ENCODE measurements at places on chromosomes 16 and 17.

GRCh38 chr17:3754458-3755334 is 31.0 kb downstream of the HASPIN start:
- DNase-seq: peak; percentile 84

DNA sequence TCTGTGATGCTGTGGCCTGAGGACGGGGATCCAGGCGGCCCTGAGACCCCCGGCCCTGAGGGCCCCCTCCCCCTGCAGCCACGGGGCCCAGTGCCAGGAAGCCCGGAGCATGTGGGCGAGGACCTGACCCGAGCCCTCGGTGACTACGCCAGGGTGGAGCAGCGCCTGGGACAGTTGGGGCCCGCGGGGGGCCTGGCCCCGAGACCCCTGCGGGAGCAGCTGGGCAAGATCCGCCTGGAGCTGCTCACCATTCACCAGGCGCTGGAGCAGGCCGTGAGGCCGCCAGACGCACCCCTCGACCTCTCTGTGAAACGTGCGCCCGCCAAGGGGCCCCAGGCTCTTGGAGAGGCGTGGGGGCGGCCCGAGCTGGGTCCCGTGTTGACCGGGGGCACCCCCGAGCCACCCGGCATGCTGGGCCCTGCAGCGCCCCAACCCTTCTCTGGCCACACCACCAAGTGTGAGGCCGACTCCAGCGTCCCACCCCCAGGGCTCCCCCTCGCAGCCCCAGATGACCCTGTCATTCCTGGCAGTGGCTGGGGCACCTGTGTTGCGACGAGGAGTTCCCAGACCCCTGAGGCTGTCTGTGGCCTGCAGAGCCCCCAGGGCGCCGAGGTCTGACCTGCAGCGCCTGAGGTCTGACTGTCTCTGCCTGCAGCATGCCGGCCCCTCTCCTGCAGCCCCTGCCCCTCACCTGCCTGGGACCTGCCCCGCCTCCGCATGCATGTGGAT is 2.0 kb upstream of the NHLRC4 start:
- DNase-seq: no peak

DNA sequence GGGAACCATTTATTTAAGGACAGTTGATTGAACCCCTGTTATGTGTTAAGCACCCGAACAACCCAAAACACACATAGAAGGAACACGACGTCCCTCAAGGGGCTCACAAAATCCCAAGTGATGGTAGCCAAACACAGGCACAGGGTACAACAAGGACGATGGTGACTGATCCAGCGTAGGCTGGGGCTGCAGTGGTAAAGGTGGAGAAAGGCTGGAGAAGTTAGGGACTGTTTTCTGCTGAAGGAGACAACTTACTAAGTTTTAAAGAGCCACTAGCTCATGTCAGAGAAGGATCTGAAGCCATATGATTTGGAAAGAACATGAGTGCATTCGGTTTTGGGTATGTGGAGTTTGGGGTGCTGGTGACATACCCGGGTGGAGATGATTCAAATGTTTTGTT is 229.6 kb upstream of the TNRC6C start:
- no peak for DNase-seq

DNA sequence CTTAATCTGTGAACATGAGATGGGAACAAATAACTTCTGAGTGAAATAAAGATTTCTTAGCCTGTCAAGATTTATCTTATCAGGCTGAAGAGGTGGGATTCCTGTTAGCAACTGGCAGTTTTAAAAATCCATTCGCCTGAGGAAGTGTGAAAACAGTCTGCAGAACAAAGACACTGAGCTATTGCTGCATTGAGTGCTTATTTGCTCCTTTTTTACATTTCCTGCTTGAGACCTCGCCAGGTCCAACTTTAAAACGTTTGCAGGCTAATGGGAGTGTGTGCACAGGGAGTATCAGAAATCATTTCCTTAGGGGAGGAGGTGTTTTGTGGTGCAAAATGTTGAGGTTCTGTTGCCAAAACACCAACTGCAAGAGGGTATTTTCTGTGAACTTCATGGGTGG is 957.8 kb upstream of the RBFOX1 start:
- no peak for DNase-seq

- no peak for DNase-seq
Measured at GRCh38 chr17:29246628-29247027, at the start of gene CRYBA1. TSS of gene CRYBA1 (plus strand) at chr17:29246859. CDS start at chr17:29246864, 5 bp downstream.

- DNase-seq: no peak
Measured at GRCh38 chr16:78438632-78439031, 339.2 kb downstream of the WWOX start.

GRCh38 chr17:6567528-6568183 is 11.3 kb upstream of the PITPNM3 start:
- no peak for DNase-seq

DNA sequence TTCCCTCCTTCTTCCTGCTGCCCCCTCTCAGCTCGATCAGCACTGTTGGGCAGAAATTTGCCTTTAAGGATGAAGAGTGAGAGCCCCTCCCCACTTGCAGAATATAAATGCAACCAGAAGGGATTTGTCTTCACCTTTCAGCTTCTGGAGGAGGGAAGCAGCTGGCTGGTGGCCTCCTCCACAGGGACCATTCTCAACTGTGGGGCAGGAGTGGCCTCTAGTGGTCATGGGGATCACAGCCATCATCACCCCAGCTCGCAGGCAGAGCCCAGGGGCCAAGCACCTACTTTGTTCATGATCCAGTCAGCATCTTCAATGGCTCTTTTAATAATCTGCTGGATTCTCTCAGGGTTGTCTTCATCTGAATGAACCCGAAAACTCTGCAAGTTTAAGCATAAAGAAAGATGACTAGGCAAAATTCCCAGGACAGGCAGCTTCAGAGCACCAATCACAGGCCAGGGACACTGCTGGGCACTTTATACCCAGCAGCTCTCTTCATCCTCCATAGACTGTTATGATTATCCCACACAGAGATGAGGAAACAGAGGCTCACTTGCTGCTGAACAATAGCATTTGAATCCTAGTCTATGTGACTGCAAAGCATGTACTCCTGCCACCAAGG is 13.1 kb downstream of the LYRM9 start:
- DNase-seq: peak; percentile 69

- DNase-seq: no peak
Measured at GRCh38 chr16:11211977-11212797, 43.8 kb downstream of the SOCS1 start.

DNA sequence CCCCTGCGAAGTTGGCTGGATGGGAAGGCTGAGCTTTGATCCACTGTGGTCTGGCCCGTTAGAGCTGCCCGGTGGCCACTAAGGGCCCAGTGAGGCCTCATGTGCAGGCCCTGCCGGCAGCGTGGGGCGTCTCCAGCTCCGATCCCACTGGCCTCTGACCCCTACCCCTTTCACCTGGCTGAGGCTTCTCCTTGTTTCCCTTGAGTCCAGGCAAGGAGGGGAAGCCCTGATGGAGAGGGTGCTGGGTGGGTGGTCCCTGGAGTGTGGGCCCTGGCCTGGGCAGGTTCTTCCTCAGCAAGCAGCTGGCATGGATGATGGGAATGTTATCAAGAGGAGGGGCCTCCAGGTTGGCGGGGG is 356.8 kb downstream of the SEC14L1 start:
- DNase-seq: no peak

- DNase-seq: peak; percentile 14
Measured at GRCh38 chr16:85419503-85420408, 193.4 kb upstream of the GSE1 start.

DNA sequence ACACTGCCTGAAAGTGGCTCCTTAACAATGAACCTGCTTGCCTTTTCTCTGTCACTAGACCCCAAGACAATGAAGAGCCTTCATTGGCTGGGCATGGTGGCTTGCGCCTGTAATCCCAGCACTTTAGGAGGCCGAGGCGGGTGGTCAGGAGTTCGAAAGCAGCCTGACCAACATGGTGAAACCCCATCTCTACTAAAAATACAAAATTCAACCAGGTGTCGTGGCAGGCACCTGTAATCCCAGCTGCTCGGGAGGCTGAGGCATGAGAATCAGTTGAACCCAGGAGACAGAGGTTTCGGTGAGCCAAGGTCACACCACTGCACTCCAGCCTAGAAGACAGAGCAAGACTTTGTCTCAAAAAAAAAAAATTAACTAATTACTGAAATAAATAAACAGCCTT is 45.3 kb upstream of the SEC14L1 start:
- no peak for DNase-seq

- no peak for DNase-seq
Measured at GRCh38 chr17:78300962-78301820, 58.7 kb downstream of the SOCS3 start.

DNA sequence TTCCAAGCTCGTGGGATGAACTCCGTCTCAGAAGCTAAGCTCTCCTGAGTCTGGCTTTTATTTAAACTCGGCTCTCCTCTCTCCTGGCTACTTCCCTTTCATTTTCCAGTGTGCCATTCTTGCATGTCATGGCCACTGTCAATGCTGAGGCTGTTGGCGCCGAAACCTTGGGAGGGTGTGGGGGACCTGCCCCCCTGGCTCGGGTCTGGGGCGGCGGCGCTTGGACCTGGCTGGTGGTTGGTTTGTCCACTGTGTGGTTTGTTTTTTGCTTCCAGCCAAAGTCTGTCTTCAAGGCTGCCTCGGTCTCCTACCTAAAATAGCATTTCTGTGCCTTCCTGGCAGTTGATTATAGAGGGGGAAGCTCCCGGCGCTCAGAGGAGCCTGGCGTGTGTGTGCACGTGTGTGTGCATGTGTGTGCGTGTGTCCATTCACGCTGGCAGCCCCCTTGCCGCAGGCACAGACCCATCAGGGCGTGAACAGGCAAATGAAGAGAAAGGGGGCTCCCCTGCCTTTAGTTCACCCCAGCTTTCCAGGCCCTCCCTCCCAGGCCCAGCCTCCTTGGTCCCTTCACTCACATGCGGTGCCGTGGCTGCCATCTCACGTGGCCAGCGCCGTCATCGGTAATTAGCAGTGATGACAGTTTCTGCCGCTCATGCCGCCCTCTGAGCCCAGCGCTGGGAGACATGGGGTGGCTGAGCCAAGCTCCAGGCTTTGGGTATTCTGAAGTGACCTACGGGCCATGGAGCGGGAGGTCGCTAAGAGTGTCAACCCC is 179.9 kb downstream of the SEC14L1 start:
- no peak for DNase-seq

GRCh38 chr16:86580791-86581170 is 2.4 kb downstream of the FOXL1 start:
- no peak for DNase-seq

- DNase-seq: no peak
Measured at GRCh38 chr17:37742116-37742761, 2.6 kb downstream of the HNF1B start.

DNA sequence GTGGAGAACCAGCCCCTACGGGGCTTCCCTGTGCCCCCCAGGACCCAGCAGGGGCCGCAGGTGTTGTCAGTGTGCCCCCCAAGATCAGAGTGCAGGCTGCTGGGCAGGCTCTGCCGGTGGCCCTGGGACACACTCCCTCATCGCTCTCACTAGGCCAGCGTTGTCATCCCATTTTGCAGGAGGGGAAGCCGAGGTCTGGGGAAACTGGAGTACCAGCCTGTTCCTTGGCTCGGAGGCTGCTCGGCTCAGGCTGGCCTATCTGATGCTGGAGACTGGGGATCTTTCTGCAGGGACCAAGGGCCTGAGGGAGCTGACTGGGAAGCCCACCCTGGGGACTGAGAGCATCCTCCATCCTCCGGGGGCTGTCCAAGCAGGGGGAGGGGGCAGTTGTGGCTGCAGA is 74.2 kb upstream of the CBX4 start:
- no peak for DNase-seq

DNA sequence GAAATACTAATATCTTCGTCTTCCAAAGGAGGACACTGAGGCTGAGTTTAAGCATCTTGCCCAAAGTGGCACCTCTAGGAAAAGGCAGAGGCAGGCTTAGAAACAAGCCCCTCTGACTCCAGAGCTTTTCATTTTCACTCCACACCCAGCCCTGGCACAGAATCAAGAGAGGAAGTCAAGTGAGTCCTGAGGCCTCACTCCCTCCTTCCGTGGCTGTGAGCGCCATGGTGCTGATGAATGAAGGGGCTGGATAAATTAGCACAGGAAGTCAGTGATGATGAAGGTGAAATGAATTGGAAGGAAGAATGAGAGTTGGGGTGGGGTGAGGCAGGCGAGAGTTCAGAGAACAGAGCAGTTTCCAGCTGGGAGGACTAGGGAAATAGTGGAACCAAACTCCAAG is 179.3 kb downstream of the TMEM132E start:
- DNase-seq: no peak

DNA sequence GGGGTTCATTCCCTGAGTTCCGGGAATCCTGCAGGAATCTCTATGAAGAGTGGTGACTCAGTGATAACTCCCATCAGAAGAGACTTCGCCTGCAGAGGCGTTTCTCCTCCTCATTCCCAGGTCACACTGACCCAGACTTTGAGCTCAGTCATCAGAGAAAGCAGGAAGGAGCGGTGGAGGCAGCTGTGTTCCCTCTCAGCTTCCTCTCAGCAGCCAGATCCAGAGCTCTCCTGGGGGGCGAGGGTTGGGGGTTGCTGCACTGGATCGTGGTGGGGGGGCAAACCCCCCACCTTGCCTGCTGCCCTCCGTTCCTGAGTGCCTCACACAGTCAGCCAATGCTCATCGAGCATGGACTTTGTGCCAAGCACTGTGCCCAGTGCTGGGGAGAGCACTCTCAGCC is 271.2 kb downstream of the CBLN1 start:
- DNase-seq: no peak

DNA sequence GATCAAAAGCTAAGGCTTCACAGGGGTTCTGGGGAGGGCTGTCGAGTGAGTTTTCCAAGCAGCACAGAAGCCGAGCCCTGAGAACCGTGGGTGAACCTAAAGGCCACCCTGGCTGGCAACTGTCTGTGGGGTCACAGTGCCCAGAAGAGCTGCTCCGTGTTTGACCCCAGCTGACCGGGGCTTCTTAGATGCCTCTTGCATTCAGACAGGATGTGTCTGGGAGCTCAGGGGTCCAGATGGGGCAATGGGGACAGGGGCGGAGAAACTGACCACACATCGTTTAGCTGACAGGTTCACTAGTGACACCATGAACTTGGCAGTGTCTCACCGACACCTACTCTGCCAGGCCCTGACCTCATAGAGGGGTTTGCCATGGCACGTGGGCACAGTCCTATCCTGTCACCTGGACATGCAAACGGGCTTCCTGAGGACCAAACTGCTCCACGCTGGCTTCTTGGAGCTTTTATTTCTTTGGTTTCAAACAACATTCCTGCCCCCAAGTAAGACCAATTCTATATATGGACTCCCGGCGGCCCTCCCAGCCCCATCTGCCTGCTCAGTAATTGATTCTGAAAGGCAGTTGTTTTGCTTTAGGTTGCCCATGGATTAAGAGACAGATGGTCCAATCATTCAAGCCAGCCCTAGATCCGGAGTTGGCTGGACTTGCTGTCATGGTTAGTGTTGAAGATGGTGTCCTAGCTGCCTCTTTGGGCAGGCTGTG is 22.2 kb downstream of the WSCD1 start:
- no peak for DNase-seq

GRCh38 chr17:47239967-47240651 is 13.5 kb upstream of the ITGB3 start:
- no peak for DNase-seq

DNA sequence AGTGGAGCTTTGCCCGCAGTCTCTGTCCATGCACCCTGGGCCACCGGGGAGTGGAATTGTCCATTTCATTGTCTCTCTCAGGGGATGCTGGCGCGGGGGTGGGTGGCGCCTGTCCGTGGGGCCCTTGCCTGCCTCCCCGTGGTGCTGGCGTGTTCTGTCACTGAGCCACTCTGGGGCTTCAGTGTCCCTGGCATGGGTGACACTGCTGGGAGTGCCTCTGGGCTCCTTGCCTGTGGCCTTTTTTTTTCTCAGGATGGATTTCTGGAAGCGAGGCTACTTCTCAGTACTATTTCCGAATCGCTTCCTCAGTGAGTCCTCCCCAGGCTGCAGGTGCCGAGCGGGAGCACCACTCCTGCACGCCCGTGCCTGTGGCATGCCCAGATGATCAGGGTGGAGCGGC is 55.0 kb downstream of the PDPK1 start:
- DNase-seq: no peak

Measured in activated T-cell treated with anti-CD3 and anti-CD28 coated beads, Interleukin-2, amount 50 U/mL, for 1 hour (primary cell).